ENCODE measurements at places on chromosomes 12 and 14.

DNA sequence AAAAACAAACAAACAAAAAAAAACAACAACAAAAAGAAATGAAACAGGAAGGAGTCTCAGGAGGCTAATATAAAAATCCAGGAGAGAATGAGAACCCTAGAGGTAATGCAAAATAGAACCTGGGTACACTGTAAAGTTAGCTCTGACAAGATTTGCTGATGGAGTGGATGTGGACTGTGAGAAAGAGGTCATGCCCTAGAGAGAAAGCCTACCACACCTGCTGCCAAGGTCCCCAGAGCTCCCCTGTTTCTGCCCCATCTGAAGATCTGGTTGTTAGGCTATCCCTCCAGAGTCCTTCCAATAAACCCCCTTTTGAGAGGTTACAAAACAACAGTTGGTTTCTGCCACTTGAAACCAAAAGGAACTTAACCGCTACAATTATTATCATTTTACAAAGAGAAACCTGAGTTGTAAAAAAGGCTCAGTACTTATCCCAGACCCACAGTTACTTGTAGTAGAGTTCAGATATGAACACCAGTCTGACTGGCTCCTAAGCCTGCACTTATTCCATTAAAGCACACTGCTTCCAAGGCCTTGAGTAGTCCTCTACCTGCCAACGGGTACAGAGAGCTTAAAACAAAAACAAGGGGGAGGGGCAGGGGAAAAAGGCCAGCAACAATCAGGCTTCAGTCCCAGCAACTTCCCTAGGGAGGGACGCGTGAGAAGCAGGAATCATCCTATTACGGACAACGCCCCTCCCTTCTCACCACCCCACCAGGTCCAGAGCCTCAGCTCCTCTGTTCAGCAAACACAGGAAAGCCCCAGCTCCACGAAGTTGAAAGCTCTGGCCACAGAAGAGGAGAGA, 27.7 kb downstream of the PPP1R13B start:
- peak; percentile 61 for DNase-seq

- DNase-seq, result no peak
Measured at GRCh38 chr12:77387214-77387613, 321.8 kb upstream of the E2F7 start.

DNA sequence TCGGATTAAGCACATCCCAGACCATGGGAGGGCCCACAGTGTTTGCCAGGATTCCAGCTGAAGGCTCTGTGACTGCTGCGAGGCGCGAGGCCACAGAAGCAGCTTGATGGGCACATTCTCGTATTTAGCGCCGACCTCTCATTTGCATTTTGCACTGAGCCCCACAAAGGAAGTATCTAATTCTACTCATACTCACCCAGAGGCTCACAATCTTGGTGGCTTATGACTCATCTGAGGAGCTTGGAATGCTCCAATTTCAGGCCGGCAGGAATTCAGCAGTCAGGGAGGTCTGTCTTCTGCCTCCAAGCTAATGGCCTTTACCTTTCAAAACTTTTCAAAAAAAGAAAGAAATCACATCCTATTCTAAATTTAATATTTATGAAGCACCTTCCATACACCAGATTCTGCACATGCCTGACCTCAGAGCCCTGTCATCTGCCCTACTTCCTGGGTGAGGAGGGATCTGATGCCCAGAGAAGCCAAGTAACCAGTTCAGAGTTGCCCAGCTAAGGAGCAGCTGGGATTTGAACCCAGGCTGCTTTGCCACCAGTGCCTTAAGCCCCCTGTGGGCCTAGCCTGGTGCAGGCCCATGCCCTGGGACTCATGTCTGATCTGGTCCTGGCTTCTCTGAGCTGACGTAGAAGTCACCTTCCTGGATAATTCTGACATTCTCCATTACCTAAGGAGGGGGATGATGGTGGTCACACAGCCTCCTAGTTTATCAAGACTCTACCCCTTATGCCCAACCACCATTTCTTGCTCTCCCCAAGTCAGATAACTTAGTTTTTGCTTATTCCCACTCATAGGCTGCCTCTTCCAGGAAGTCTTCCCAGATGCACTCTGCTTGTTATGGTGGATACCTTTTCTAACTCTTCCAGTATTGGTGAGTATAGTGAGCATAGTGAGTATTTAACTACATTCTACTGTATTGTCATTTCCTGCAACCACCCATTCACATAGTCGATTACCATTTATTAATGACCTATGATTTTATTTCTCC, 198.9 kb downstream of the RBM19 start:
- no peak for DNase-seq

DNA sequence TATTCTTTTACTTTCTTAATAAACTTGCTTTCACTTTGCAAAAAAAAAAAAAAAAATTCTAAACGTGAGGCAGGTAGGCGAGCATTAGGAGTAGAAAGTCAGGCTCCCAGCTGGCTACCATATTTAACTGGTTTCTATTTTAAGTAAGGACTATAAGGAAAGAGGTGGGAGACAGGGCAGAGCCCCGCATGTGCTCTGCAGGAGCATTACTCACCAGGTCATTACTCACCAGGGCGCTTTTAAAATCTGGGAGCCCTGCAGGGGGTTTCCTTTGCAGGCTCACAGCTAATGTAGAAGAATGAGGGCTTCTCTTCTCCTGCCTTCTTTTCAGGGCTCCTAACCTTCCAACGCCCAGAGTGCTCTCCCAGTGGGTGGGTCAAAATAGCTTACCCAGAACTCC, 14.0 kb upstream of the DPF3 start:
- DNase-seq, result no peak

- DNase-seq, result no peak
Measured at GRCh38 chr12:16437926-16438325, 90.5 kb downstream of the MGST1 start.

DNA sequence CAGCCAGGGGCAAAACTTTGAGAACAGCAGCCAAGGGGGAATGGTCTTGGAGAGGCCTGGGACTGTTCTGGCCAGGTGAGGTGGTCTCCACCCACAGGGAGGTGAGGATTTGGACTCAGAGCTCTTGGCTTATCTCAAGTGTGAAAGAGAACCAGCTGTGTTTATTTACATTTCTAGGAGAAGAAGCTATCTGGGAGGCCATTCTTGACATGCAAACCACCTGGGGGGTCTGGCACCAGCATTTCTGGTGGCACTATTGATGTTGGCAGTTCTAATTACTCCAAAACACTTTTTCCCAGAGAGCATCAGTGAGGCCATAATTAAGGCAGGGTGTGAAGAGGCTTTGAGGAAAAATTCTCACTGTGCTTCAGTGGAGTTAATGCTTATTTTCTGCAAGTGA, 95.1 kb downstream of the CAND1 start:
- no peak for DNase-seq

DNA sequence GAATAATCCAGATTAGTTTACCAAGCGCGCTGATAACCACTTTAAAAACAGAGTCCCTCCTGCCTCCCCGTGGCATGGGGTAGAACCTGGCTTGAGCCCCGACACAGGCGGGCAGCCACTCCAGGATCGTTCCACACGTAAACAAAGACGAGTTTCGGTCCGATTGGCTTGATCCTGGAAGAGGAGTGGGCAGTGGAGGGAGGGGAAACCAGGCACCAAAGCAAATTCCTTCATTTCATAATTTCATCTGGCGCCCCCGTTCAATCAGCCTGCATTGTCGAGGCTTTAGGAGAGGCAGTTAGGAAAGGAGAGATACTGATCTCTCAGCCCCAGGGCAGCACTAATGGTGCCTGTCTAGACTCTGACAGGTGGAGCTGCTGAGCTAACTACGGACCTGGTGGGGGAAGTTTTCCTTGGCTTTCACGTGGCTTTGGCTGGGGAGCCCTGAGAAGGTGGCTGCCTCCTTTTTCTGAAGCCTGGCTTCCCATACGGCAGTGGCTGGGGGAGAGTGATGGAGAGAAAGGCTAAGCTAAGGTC, 751 bp upstream of the GPRC5A start:
- peak; percentile 58 for DNase-seq

GRCh38 chr12:62789851-62790250, 145.1 kb downstream of the PPM1H start:
- no peak for DNase-seq

- no peak for DNase-seq
Measured at GRCh38 chr12:60394665-60395064, 798.8 kb downstream of the SLC16A7 start.

DNA sequence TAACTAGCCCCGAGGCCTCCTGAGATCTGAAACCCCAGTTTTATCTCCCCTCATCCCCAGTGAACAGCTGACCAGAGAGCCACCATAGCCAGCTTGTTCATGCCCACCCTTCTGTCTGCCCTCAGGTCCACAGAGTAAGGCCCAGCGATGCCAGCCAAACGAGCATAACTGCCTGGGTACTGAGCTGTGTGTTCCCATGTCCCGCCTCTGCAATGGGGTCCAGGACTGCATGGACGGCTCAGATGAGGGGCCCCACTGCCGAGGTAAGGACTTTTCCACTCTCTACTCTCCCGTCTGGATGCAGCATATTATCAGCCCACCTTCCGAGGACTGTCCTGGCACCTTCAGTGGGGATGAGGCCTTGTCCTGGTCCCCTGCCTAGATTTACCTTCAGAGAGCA, 6.2 kb downstream of the LRP1-AS start:
- no peak for DNase-seq

DNA sequence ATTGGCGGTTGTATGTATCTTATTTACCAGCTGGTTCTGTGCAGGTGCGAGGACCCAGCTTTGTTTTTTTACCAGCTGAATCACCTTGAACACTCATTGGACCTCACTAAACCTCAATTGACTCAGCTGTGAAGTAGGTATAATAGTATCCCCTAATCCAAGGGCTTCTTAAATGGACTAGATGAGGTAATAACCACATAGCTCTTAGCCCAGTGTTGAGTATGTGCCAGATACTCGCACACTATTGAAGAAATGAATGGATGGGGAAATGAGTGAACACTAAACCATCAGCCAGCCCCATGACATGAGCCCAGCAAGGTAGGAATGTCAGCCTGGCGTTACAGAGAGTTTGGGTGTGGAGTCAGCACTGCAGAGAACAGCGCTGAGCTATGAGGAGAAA, 79.7 kb downstream of the RIMBP2 start:
- no peak for DNase-seq

GRCh38 chr12:96227365-96228106, 33.4 kb downstream of the ELK3 start:
- DNase-seq, result no peak

DNA sequence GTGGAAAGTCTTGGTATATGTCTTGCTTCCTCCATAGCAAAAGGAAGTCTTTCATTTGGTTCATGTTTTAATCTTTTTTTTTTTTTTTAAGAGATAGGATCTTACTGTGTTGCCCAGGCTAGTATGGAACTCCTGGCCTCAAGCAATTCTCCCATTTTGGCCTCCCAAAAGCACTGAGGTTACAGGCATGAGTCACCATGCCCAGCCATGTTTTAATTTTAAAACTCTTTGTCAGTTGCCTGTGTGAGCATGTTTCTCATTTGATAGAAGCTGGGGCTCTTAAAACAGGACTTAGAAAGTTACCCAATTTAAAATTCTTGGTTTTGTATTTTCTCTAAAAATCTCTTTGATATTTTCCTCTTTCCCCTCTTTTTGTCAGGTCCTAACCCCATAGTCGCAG, 45.0 kb upstream of the REP15 start:
- no peak for DNase-seq

GRCh38 chr14:101844751-101845150, 83.2 kb downstream of the PPP2R5C start:
- no peak for DNase-seq

DNA sequence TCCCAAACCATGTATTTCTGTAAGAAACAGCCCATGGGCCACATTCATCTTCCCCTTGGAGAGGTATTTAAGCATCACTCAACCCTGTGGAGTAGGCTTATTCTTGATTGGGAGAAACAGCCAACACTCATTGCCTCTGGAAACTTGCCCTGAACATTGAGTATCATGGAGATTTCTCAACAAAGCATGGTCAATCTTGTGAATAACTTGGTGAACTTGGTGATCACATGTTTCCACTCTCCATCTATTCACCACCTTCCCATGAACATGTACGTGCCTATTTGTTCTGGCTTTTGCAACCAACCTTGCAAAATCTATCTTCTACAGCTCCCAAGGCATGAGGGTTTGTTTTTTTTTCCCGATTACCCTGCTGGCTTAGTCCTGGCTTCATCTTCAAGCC, 163.2 kb downstream of the PAH start:
- no peak for DNase-seq

- peak; percentile 57 for DNase-seq
Measured at GRCh38 chr14:69154779-69155178, 1.9 kb upstream of the DCAF5 start.

GRCh38 chr14:28468191-28469151, 298.1 kb upstream of the FOXG1 start:
- DNase-seq, result no peak

- no peak for DNase-seq
Measured at GRCh38 chr12:93234641-93235040, 143.1 kb upstream of the NUDT4 start.

- DNase-seq, result peak; percentile 15
Measured at GRCh38 chr12:2212971-2213869, 160.4 kb downstream of the CACNA1C start.

GRCh38 chr12:118034429-118035189, 18.1 kb downstream of the RFC5 start:
- no peak for DNase-seq

GRCh38 chr12:85516667-85517325, 236.8 kb downstream of the ALX1 start:
- DNase-seq, result no peak

- DNase-seq, result no peak
Measured at GRCh38 chr12:25744313-25744712, 191.2 kb upstream of the LMNTD1 start.

DNA sequence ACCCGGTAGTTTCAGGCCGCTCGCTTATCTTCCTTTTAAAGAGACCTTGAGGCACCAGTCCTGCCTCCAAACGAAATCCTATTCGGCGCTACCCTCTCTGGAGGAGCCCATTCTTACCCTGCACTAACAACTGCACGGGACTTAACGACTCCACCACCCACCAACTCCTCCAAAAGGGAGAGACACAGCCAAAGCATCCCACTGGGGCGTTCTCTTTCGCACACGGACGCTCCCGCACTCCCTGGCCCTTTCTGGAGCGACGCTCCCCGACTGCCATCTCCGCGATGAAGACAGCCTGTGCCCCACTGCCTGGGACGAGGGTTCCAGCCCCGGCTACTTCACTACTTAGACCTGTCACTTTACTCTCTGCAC, 650 bp downstream of the GALC start:
- DNase-seq, result no peak

DNA sequence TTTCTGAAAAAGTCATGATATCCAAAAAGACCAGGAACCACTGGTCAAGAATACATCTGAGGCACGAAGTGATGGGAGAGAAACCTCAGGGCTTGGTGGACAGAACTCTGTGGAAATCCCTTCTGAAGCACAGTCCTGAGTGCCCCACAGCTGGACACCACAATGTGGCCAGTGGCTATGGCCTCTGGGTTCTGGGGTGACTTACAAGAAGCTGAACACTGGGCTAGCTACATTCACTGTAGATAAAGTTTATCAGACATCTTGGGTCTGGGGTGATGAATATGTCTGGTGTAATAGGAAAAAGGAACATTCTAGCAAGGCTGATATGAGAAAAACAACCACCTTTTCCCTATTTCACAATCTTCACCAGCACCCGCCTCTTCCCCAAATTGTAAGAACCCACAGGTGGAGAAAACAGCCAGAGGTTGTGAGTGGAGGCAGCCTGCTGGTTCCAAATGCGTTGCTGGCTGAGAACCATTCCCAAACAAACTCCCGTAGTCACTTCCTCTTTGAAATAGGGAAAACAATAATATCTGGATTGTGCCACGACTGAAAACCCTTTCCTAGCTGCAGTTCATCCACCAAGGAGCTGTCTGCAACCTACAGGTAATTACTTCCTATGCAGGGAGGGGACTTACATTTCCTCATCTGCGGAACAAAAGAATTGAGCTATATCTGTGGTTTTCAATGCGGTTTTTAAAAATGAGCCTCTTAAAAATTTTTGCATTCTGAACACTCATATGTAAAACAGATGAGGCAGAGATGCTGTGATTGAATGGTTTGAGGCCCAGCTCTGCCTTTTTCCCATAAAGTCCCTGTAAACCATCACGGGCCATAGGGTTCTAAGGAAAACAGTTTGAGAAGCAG, 193.6 kb downstream of the SLC41A2 start:
- DNase-seq, result no peak

All from HEK293T (cell line).